Activated CD4-positive, alpha-beta T cell treated with anti-CD3 and anti-CD28 coated beads, Interleukin-2, amount 10 ng/mL, durations not matched to agents 7 days and 5 days (primary cell): ENCODE measurements at places on chromosomes 12 and 14. TPM values are rescaled to one million over a fixed set of nuclear protein-coding genes. Genes with fewer than 3 reads are reported as not detected.

Gene OR6J1
- total RNA-seq = not detected

GRCh38 chr12:5012337-5012736 is 31.3 kb upstream of the KCNA5 start:
- DNase-seq = no peak

GRCh38 chr12:47754881-47755280 is 3.8 kb downstream of the RAPGEF3 start:
- no peak for DNase-seq

Gene SOAT2
- 1.7 TPM for total RNA-seq

- DNase-seq = no peak
These were observed 345.7 kb downstream of the NOVA1 start for GRCh38 chr14:26252176-26252575.

DNA sequence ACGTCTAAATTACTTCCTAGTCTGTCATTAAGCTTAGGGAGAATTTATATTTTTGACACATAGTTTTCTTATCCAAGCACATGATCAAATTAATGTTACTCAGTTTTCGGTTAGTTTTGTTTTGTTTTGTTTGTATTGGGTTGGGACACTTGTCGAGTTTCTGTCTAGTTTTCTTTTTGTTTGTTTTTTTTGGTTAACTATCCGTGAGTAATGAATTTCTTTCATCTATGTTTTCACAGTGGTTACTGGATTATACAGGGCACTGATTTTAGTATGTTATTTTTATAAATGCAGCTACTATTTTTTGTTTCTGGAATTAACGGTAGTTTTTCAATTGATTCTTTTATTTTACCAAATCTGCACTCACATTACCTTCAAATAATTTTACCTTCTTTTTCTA is 2.7 kb downstream of the KLRF1 start:
- no peak for DNase-seq

- DNase-seq = no peak
These were observed 3.0 kb upstream of the SRSF5 start for GRCh38 chr14:69763761-69764510.

Gene DAD1
- 233 TPM for total RNA-seq

GRCh38 chr12:107929436-107929835 is 154.9 kb downstream of the ASCL4 start:
- no peak for DNase-seq

- no peak for DNase-seq
These were observed 426.9 kb upstream of the MIS18BP1 start for GRCh38 chr14:45679853-45680252.

DNA sequence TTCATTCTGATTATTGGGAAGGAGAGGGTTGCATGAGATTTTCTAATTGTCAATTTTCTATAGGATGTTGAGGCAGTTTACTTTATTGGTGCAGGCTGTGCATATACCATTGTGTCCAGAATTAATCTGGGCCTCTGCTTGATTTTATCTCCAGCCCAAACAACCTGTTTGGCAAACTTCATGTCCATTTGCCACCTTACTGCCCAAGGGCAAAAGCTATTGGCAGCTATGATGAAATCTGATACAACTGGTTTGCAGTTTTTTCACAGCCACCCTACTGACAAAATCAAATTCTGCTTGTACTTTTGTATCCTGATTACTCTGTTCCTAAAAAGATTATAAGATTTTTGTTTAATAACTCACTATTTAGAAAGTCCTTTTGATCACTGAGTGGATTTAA is 789.2 kb upstream of the FBXO33 start:
- no peak for DNase-seq

Gene NTS
- not detected for total RNA-seq

DNA sequence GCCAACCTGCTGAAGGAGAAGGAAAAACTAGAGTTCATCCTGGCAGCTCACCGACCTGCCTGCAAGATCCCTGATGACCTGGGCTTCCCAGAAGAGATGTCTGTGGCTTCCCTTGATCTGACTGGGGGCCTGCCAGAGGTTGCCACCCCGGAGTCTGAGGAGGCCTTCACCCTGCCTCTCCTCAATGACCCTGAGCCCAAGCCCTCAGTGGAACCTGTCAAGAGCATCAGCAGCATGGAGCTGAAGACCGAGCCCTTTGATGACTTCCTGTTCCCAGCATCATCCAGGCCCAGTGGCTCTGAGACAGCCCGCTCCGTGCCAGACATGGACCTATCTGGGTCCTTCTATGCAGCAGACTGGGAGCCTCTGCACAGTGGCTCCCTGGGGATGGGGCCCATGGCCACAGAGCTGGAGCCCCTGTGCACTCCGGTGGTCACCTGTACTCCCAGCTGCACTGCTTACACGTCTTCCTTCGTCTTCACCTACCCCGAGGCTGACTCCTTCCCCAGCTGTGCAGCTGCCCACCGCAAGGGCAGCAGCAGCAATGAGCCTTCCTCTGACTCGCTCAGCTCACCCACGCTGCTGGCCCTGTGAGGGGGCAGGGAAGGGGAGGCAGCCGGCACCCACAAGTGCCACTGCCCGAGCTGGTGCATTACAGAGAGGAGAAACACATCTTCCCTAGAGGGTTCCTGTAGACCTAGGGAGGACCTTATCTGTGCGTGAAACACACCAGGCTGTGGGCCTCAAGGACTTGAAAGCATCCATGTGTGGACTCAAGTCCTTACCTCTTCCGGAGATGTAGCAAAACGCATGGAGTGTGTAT is 2.4 kb downstream of the FOS start:
- DNase-seq = no peak

GRCh38 chr12:109880938-109881337 is 597 bp upstream of the GLTP start:
- DNase-seq = no peak

Gene FAM90A1
- total RNA-seq = 0.15 TPM

Gene COA8
- total RNA-seq = 24.7 TPM

DNA sequence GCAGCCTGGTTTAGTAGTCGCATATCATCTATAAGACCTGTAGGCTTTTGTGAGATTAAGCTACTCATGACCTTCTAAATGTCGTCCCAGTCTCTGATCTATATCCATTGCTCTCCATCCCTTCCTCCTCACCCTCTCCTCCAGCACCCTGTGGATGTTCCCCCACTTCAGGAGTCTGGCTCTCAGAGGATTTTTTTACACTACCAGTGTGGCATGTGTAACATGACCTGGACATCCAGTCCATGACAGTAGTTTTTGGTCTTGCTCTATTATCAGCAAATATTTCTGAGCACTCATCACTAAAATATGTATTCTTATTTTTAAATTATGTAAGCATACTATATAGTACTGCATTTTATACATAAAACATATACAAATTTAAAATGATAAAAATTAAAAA is 142.1 kb downstream of the DYRK2 start:
- DNase-seq = no peak

DNA sequence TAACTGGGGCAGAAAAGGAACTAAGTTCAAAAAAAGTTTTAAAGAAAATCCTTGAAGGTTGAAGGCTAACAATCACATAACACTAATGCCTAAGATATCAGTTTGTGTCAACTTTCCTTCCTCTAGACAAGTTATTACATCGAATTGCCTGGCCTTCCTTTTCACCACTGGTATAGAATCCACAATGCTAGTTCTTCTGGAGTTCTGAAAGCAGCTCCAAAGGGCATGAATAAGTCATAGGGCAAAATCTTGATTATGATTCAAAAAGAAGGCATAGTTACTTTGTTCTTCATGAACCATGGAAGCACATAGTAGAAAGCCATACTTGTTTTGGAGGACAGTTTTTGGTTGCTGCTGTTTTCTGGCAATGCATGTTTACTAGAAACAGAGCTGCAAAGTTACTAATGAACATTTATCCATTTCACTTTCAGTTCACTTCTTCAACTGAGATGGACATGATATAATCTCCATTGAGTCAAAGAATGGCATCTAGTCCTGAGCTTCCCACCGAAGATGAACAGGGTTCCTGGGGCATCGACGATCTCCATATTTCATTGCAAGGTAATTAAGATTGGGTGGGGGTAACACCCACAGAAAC is 56.0 kb downstream of the SYNE2 start:
- DNase-seq = no peak

Gene TNFAIP2
- not detected for total RNA-seq

Gene MANSC1
- 0.27 TPM for total RNA-seq

DNA sequence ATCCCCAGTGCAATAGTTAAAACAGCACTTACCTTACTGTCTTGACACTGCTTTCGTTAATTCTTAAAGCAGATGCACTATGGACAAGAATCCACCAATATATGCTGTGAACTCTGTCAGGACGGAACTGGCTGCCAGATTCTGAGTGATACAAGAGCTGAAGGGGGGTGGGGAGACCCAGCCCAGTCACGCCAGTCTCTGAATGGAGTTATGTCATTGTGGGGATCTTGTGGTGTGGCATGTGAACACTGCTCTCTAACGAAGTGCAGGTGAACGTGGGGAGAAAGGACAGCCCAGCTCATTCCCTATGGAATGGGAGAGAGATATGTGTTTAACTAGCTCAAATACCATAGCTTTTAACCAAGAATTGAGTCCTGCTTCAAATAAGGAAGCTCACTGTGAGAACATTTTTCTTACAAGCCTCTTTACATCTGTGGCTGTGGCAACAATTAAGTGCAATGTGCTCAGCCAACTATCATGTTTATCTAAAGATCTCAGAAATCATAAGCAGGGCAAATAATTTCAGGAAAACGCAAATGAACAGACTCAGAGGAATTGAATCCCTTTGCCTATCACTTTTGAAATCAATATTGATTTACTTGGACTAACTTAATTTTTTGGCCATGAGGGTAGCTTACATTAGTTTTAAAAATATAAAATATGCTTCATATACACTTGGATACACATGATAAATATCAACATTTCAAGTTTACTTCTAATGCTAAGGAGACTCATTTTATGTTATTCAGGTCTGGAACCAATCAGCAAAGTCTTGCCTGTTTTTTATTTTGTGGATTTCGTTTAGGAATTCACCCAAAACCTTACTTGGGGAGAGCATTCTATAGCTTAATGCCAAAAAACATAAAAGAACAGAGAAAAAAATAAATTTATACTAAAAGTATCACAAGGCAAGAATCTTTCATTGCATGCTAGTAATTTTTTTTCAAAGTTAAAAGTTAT is at the start of gene LUM:
LUM (minus strand) TSS at position 129 of the 960 bp plus-strand sequence. CDS start 2,515 bp downstream, outside the sequence.
- DNase-seq = no peak

- DNase-seq = no peak
These were observed 24.0 kb upstream of the PKP2 start for GRCh38 chr12:32920506-32921085.

DNA sequence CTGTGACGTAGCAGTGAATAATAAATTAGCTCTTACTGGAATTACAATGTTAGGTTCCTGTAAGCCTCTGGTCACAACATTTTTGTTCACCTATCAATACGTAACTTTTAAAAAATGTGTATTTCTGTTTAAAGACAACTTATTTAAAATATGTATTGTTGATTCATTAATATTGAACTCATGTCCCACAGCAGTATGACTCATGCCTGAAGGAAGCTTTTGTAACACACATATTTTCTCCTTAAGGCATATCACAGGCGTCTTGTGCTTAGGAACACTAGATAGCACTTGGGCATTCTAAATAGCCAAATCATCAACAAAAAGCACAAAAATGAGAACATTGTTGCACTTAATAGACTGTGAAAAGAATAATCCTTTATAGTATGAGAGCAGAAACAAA is 92.5 kb downstream of the GPHN start:
- DNase-seq = no peak

Gene LBHD2
- not detected for total RNA-seq

Gene TMEM117
- total RNA-seq = 0.79 TPM

GRCh38 chr12:75550401-75551240 is 39.2 kb upstream of the KRR1 start:
- no peak for DNase-seq

- DNase-seq = no peak
These were observed 83.7 kb downstream of the TNFAIP2 start for GRCh38 chr14:103206836-103207387.

GRCh38 chr14:36057452-36058116 is 118.9 kb downstream of the PTCSC3 start:
- DNase-seq = no peak

Gene CLEC4C
- not detected for total RNA-seq

DNA sequence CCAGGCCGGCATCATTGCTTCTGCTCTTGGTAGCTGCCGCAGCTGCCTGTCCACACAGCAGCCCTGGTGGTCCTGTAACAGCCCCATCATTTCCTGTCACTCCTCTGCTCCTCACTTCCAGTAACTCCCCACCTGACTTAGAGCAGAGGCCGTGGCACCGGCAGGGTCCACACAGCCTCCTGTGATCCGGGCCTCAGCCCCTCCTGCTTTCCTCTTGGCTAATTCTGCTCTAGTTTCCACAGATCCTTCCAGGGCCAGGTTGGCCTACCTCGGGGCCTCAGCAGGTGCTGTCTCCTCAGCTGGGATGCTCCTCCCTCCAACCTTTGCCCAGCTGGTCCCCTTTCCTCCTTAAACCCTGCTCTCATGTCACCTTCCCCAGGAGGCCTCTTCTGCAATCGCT is 80.2 kb downstream of the FZD10 start:
- DNase-seq = no peak

- DNase-seq = peak; percentile 81
These were observed 18.9 kb upstream of the SMUG1 start for GRCh38 chr12:54207539-54208294.

- DNase-seq = no peak
These were observed 48.5 kb downstream of the PHLDA1 start for GRCh38 chr12:75982979-75983660.

- DNase-seq = no peak
These were observed 29.7 kb downstream of the RAD9B start for GRCh38 chr12:110531741-110532333.

Gene NANOG
- not detected for total RNA-seq

DNA sequence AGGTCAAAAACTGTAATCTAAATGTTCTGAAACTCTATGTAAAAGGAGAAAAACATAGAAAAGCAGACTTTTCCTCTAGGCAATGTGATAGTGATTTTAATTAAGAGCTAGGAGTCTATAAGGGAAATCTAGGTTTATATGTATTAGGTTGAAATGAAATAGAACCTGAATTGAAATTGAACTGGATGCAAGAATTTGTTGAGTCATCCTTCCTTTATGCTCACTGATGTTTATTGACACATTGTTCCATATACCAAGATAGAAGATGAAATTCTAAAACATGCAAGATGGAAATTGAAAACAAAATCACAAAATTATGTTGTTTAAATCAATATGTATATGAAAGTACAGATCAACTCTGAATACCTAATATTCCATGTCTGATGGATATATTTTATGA is 170.4 kb upstream of the FLRT2 start:
- DNase-seq = no peak

DNA sequence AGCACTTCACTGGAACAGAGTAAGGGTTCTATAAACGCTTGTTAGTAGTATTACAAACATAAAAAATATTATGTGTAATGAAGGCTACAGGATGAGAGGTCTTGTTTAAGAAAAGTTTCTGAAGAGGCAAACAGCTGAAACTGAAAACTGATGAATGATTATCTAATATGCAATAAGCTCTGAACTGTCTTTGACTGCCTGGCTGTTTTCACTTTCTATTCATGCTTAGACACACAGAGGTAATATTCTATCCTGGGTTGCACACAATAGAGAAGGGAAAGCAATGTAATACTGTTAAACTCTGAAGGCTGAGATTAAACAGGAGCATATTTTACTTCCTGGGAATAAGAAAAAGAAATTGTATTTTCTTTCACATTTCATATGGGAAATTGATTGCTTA is 251.3 kb downstream of the ALX1 start:
- no peak for DNase-seq

Gene SLC38A4
- not detected for total RNA-seq
